Naive B cell (primary cell): ENCODE measurements at places on chromosomes 3 and 15.
A peak's percentile ranks its signal among the peaks of the same experiment; 100 is the strongest.

- no peak for DNase-seq
Observed at GRCh38 chr15:94924057-94924456, 692.7 kb downstream of the MCTP2 start.

DNA sequence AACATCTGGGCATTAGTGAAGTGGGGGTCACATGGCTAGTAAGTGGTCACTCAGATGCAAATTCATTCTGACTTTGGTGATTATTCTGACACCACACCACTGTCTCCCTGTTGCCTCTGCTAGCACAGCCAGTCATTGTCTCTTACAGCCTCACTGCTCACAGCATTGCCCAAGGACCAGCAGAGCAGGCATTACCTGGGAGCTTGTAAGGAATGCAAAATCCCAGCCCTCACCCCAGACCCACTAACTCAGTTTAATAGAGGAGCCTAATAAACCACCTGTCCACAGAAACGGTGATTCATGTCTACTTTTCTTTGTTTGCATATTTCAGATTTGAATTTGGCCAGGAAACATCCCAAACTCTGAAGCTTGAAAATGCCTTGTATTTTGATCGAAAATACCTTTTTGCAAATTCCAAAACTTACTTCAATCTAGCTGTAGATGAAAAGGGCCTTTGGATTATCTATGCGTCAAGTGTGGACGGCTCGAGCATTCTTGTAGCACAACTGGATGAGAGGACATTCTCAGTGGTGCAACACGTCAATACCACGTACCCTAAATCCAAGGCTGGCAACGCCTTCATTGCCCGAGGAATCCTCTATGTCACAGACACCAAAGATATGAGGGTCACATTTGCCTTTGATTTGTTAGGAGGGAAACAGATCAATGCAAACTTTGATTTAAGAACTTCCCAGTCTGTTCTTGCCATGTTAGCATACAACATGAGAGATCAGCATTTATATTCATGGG is 62.7 kb downstream of the GLDN start:
- no peak for DNase-seq

GRCh38 chr3:45795882-45796765 is at the start of gene SLC6A20:
Gene SLC6A20 (minus strand): TSS chr3:45796536. CDS start chr3:45796419, 117 bp downstream.
- no peak for DNase-seq

- no peak for DNase-seq
Observed at GRCh38 chr3:5456199-5456598, 268.7 kb downstream of the EDEM1 start.

GRCh38 chr3:131393051-131393450 is 11.5 kb downstream of the NUDT16 start:
- no peak for DNase-seq

- no peak for DNase-seq
Observed at GRCh38 chr3:160226026-160226907, 1.0 kb downstream of the C3orf80 start.

DNA sequence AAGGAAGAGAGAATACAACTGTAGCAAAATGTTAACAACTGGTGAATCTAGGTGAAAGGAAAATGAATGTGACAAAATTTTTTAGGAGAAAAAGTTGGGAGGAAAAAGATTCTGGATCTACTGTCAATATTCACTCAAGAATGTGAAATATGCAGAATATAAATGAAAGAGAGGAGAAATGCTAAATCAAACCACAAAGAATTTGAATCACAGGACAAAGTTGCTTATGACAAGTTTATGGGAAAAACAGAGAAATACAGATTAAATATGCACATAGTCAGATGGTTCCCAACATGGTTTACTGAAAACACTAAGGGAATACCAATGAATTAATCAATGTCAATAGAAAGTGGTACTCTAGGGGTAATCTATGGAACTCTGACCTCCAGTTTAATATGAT is 27.6 kb downstream of the C3orf33 start:
- DNase-seq = no peak

DNA sequence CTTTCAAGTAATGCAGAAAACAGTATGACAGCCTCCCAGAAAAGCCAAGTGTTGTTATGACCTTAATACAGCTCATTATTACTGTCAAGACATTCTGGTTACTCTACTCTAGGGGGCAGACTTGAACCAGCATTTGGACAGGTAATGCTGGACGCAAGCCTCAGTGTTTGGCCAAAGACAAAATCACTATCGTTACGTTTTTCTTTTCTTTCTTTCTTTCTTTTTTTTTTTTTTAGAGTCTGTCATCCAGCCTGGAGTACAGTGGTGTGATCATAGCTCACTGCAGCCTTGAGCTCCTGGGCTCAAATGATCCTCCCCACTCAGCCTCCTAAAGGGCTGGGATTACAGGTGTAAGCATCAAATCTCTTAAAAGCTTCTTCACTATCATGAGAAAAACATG is 29.4 kb upstream of the TMEM45A start:
- DNase-seq = no peak

- DNase-seq = no peak
Observed at GRCh38 chr3:150180334-150180733, 209.6 kb upstream of the PFN2 start.

GRCh38 chr3:129913618-129914017 is 20.1 kb upstream of the TMCC1 start:
- DNase-seq = no peak

DNA sequence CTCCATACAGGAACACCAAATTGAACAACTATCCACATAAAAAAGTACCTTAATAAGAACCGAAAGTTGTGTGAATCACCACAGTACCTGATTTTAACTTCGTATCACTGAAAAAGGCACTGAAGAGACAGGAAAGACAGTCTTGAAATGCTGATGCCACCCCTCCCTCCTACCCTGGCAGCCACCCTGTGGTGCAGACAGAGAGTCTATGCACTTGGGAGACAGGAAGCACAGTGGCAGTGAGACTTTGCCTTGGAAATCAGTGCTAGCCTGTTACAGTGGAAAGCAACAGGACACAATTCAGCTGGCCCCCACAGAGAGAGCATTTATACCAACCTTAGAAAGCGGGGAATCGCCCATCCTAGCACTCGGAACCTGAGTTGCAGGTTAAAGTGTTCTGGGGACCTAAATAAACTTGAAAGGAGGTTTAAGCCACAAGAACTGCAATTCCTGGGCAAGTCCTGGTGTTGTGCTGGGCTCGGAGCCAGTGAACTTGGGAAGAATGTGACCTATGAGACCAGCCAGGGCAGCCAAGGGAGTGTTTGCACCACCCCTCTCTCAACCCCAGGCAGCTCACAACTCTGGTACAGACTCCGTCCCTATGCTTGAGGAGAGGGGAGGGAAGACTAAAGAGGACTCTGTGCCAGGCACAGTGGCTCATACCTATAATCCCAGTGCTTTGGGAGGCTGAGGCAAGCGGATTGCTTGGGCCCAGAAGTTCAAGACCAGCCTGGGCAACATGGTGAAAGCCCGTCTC is 240.1 kb downstream of the ISL2 start:
- no peak for DNase-seq

GRCh38 chr3:172375206-172375850 is 72.9 kb downstream of the GHSR start:
- no peak for DNase-seq

DNA sequence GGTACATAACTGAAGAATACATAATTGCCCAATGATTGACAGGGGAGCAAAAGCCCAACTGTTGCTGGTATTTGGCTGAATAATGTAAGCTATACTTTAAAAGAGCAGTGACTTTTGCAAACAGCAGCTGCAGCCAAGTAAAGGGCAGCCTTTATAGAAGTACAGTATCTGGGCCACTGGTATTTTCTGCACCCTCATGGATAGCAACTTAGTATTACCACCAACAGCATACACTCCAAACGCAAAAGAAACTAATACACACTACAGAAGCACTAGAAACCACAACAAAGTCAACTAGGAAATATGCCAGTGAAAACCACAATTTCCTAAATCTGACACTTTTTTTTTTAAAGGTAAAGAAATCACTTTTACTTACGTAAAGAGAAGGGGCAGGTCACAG is 206.1 kb downstream of the TIGIT start:
- peak; percentile 2 for DNase-seq

DNA sequence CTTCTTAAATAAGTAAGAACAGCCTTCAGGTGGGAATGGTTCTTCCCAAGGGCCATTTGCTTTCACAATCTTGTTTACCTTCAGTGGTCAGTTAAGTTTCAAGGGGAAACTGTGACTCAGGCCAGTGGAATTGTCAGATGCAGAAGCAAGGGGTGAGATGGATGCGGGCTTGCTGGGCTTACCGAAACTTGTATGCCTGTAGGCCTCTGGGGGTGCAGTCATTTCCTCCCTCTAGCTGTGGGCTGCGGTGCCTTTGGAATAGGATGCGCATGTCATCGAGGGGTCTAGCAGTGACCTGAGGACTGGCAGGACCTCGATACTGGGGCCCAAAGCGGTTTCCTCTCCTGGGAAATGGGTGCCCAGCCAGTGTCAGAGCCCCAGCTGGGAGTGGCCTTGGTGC is 121.6 kb downstream of the EEFSEC start:
- no peak for DNase-seq

DNA sequence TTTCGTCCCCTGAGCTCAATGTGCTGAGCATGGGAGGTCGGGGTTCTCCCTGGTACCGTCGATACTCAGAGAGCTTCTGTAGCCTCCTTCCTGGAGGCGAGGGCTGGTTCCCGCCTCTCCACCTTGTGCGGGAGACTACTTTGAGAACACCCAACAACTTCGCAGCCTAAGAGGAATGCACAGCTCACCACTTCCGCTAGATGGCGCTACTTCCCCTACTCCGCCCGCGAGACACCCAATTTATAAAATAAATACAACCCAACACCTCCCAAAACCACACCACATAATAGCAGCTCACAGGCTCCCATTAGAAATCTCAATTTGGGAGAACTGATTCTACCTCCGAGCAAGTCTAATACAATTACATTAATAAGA is 1.2 kb downstream of the RGMA start:
- peak; percentile 25 for DNase-seq

DNA sequence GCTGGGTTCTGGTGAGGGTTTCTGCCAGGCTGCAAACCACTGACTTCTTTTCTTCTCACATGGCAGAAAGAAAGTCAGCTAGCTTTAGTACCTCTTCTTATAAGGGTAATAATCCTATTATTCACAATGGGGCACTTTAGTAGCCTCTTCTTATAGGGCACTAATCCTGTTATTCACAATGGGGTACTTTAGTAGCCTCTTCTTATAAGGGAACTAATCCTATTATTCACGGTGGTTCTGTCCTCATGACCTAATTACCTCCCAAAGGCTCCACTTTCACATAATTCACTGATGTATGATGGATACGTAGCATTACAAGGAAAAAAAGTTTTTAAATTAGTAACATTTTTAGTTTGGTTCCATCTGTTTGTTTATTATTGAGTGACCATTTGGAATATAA is 671.3 kb downstream of the NSUN3 start:
- no peak for DNase-seq

- DNase-seq = no peak
Observed at GRCh38 chr3:59249004-59249403, 199.2 kb upstream of the CFAP20DC start.

DNA sequence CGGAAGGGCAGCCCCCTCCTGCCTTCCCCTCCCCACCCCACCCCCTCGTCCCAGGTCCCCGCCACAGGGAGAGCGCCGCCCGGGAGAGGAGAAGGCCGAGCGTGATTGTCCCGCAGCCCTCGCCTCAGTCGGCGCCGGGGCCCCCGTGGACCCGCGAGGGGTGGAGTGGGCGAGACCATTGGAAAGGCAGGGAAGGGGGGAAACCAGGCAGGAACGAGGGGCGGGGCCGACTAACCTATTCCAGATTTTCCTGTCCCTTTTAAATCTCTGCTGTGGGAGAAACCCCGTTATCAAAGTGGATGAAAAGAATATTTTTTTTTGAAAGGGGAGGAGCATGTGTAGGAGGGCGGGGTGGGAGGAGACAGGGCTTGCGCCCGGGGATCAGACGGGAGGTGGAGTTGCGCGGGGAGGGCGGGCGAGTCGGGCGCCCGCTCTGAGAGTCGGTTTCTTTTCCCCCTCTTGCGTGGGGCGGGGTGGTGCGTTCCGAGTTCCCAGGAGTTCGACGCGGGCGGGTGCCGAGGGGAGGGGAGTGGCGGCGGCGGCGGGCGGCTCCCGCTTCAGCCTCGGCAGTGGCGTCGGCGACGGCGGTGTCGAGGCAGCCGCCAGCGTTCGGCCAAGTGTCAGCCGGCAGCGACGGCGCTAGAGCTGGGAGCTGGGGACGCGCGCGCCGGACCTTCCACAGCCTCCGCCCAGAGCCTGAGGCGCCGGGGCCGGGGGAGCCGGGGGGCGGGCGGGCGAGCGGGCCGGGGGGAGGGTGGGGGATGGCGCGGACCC is at the start of gene NECTIN3:
TSS of gene NECTIN3 (plus strand) at position 560 of the 774 bp plus-strand sequence. CDS start at position 762, 202 bp downstream.
- DNase-seq = peak; percentile 45

DNA sequence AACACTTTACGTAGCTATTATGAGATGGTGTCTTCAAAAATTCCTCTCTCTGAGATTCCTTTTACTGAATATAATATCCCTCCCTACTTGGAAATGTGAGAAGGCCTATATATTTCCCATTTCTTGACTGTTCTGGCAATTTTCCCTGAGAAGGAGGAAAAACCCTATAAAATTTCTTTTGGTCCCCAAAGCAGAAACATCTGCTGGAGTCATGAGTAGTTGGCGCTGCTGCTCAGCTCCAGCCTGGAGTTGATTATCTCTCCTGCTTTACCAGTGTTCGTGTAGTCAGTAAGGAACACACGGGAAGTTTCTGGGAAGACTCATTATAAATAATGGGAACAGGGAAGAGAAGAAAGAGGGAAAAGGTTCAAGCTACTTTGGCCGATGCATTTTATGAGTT is 680.1 kb downstream of the EPHA3 start:
- DNase-seq = no peak

GRCh38 chr3:152557302-152557999 is 277.5 kb upstream of the P2RY1 start:
- no peak for DNase-seq

DNA sequence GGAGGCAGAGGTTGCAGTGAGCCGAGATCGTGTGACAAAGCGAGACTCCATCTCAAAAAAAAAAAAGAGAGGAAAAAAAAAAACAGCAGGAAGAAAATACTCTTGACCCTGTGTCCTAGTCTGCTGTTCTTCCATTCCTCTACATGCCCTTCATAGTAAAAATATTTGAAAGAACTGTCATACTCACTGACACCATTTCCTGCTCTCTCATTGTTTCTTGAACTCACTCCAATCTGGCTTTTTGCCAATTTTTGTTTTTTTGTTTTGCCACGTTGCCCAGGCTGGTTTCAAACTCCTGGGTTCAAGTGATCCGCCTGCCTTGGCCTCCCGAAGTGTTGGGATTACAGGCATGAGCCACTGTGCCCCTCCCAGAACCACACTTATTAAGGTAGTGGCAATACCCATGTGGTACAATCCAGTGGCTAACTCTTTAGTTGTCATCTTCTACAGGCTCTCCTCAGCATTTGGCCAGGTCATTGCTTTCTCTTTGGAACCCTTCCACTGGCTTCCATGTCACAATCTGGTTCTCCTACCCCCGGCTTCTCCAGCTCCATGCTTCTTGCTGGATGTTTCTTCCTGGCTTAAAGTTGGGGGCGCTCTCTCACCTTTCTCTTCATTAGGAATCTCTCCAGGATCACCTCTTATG is 238.2 kb upstream of the C2CD4B start:
- no peak for DNase-seq

GRCh38 chr15:50186090-50186489 is 4.1 kb downstream of the SLC27A2 start:
- no peak for DNase-seq
